Mesothelial cell of epicardium (in vitro differentiated cells): ENCODE measurements at places on chromosomes 11 and 22.

GRCh38 chr11:119421351-119421750 is 1.6 kb downstream of the THY1 start:
- H3K4me3 ChIP-seq: peak overlapping the region; percentile 91
- H3K4me1 ChIP-seq: peaks cover 60% of the 10 kb centered on the region
- peaks cover 12% of the 10 kb centered on the region for H3K27me3 ChIP-seq
- peak overlapping the region; percentile 86 for H3K27ac ChIP-seq
- DNase-seq: no peak

DNA sequence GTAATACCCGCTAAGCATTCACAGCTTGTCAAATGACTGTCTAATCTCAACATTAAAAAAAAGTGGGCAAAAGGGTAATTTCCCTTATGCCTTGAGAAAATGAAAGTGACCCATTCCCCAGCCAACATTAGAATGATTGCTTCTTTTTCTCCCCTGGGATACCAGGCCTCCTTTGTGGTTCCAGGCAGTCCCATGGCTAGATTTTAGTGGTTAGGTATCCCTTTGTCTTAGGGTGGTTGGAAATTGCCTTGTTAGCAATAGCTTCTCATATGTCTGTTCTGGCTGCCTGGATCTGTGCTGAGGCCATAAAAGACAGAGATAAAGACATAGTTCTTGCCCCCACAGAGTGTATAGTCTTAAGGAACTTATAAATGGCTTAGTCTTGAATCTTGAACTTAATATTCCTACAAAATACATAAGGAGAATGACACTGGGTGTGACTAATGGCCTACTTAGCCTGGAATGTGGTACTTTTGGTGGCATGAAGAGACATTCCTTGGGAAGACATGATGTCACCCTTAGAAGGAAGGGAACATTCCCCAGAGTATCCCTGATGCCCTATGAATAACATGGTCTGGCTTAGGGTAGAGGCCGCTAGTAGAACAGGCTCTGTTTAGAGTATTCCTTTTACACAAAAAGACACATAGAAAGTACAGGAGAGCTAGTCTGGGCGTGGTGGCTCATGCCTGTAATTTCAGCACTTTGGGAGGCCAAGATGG is 90.3 kb downstream of the ZBTB16 start:
- no peak overlapping the region for H3K27ac ChIP-seq
- peaks cover 95% of the 10 kb centered on the region for H3K27me3 ChIP-seq
- H3K36me3 ChIP-seq: no peaks in the 10 kb centered on the region
- H3K4me3 ChIP-seq: no peak overlapping the region

GRCh38 chr11:113332023-113332422 is 17.6 kb downstream of the TTC12 start:
- H3K4me1 ChIP-seq: peaks cover 37% of the 10 kb centered on the region
- no peaks in the 10 kb centered on the region for H3K27me3 ChIP-seq
- peak overlapping the region; percentile 76 for H3K27ac ChIP-seq

DNA sequence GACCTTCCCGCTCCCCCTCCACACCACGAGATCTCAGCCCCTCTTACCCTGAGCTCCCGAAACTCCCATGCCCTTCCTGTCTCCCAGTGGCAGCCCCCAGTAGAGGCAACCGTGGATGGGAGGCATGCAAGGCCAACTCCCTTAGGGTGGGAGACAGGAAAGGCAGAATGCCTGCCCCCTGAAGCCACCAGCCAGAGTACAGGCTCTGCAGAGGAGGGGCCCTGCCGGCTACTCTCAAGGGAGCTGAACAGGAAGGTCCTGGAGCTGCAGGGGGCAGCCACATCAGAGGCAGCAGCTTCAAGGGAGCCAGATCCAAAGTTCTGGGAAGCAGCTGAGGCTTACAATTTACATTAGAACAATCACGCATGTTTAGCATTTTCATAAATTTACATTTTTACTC is 38.3 kb downstream of the PDE2A start:
- H3K4me1 ChIP-seq: no peaks in the 10 kb centered on the region
- H3K27me3 ChIP-seq: peaks cover 32% of the 10 kb centered on the region
- H3K27ac ChIP-seq: no peak overlapping the region
- no peak for DNase-seq
- H3K36me3 ChIP-seq: no peaks in the 10 kb centered on the region

GRCh38 chr11:33703234-33703633 is 2.6 kb upstream of the C11orf91 start:
- H3K27me3 ChIP-seq: peaks cover 6% of the 10 kb centered on the region
- peaks cover 20% of the 10 kb centered on the region for H3K4me1 ChIP-seq
- H3K27ac ChIP-seq: no peak overlapping the region
- H3K4me3 ChIP-seq: no peak overlapping the region
- DNase-seq: no peak
- no peaks in the 10 kb centered on the region for H3K36me3 ChIP-seq

- peaks cover 12% of the 10 kb centered on the region for H3K4me1 ChIP-seq
- H3K36me3 ChIP-seq: no peaks in the 10 kb centered on the region
- no peaks in the 10 kb centered on the region for H3K27me3 ChIP-seq
- no peak for DNase-seq
These were observed 533.6 kb upstream of the CADM1 start for GRCh38 chr11:116037861-116038260.

DNA sequence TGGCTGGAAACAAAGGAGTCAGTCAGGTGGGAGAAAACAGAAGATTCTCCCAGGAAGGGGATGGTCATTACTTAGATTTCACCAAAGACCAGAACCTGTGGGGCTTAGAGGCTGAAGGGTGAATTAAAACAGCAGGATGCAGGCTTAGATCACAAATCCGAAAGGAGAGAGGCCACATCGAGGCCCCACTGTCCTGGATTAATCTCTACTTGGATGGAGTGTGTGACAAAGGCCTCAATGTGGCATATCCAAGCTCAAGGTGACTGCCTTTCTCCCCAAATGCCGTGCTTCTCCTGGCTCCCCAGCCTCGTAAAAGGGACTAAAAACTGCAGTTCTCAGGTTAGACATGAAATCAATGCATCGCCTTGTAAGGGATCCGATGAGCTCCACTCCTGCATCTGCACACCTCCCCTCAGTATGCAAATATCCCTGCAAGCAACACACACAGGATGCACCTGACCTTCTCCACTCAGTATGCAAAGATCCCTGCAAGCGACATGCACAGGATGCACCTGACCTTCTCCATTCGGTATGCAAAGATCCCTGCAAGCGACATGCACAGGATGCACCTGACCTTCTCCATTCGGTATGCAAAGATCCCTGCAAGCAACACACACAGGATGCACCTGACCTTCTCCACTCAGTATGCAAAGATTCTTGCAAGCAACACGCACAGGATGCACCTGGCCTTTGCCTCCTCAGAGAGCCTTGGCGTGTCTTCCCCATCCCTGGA is 447.4 kb downstream of the BRD1 start:
- no peaks in the 10 kb centered on the region for H3K36me3 ChIP-seq
- no peaks in the 10 kb centered on the region for H3K4me1 ChIP-seq
- H3K27me3 ChIP-seq: peaks cover 45% of the 10 kb centered on the region
- no peak overlapping the region for H3K4me3 ChIP-seq

DNA sequence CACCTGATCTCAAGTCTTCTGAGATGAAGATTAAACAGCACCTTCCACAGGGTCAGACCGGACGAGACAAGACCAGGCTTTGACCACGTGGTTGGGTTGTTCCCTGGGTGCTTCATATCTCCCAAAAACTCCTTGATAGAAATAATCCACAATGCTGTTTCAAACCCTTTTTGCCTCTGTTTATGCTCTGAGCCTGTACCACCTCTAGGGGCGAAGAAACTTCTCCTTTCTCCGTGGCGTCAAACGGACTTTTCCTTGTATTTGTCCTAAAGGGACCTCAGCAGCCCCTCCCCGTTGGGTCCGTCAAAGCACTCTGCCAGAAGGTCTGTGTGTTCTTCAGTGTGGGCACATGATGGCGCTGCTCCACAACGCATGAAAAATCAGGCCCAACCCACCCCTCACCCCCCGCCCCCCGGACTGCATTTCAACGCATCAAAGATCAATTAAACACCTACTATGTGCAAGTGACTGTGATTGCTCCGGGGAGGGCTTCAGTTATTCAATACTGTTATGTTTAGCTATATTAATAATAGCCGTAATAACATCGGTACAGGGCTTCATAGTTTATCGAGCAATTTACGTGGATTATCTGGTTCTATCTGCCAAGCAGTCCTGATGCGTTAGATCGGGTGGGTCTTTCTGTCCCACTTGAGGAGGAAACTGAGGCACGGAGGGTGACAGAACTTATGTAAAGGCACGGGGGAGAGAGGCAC is 17.3 kb upstream of the EIF3D start:
- H3K27me3 ChIP-seq: peaks cover 28% of the 10 kb centered on the region
- no peaks in the 10 kb centered on the region for H3K36me3 ChIP-seq
- peak; percentile 36 for DNase-seq
- H3K4me1 ChIP-seq: peaks cover 10% of the 10 kb centered on the region
- no peak overlapping the region for H3K4me3 ChIP-seq
- H3K27ac ChIP-seq: no peak overlapping the region

DNA sequence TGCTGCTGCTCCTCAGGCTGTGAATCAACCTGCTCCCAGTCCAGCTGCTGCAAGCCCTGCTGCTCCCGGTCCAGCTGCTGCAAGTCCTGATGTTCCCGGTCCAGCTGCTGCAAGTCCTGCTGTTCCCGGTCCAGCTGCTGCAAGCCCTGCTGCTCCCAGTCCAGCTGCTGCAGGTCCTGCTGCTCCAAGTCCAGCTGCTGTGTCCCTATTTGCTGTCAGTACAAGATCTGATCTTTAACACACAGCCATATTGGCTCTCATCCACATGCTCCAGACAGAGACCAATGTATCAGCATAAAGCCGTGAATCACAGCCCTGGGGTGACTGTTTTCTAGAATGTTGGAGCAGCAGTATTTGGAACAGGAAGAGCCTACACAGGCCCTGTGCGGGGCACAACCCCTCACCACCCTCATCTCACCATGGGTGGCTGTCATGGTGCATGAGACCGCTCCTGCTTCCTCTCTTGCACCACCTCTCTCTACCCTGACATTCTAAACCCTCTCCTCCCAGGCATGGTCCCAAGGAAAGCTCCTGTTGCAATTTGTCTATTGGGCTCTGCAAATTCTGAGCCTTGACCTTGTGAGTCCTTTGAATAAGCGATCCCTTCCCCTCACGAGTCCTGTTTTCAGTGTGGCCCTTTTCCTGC is 3.5 kb downstream of the KRTAP5-10 start:
- no peak overlapping the region for H3K4me3 ChIP-seq
- peaks cover 29% of the 10 kb centered on the region for H3K4me1 ChIP-seq
- peaks cover 14% of the 10 kb centered on the region for H3K27me3 ChIP-seq
- H3K36me3 ChIP-seq: no peaks in the 10 kb centered on the region

DNA sequence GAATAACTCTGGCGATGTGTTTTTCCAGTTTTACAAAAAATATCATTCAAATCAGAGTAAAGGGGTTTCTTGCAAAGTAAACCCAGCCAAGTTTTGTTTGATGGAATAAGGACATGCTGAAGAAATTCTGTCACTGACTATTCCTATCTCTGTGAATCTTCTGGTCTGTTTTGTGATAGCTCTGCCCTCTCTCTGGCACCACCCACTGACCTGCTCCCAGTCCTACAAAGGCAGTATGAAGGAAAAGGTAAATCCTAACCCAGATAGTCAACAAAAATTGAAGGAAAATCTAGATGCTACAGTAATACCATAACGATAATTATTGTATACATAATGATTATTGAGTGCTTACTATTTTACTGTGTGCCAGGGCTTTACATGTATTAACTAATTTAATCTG is 76.3 kb upstream of the TP53AIP1 start:
- peaks cover 3% of the 10 kb centered on the region for H3K36me3 ChIP-seq
- H3K27ac ChIP-seq: no peak overlapping the region
- DNase-seq: no peak
- peaks cover 14% of the 10 kb centered on the region for H3K4me1 ChIP-seq
- H3K4me3 ChIP-seq: no peak overlapping the region

DNA sequence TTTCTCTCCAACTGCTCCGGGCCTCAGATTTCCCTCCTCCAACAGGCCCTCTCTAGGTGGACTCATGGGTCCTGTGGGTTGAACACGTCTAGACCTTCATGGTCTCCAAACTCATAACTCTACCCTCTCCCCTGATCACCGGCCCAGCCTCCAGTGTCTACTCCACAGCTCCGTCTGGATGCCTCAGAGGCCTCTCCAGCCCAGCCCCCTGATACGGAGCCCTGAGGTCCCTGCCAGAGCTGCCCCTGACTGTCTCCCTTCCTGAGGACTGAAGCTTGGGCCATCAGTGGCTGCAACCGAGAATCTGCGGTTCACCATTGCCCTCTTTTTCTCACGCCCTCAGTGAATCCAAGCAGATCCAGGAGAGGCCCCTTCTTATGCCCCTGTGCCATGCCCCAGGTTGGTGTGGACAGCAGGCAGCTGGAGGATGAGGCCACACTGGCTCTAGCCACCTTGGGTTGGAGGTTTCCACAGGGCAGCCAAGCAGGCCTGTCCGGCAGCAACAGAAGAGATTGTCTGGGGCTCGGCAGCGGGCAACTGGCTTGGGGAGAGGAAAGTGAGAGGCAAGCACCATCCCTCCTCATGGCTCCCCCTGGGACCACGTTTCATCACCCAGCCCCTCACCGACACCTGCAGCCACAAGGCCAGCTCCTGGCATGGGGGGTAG is 104.6 kb upstream of the FGF3 start:
- no peaks in the 10 kb centered on the region for H3K36me3 ChIP-seq
- H3K4me1 ChIP-seq: peaks cover 22% of the 10 kb centered on the region
- DNase-seq: no peak
- no peak overlapping the region for H3K4me3 ChIP-seq
- H3K27ac ChIP-seq: no peak overlapping the region
- H3K27me3 ChIP-seq: peaks cover 43% of the 10 kb centered on the region

- no peak overlapping the region for H3K27ac ChIP-seq
- H3K4me3 ChIP-seq: no peak overlapping the region
- H3K4me1 ChIP-seq: peaks cover 25% of the 10 kb centered on the region
- H3K36me3 ChIP-seq: peaks cover 4% of the 10 kb centered on the region
- DNase-seq: no peak
These were observed 73.4 kb upstream of the PARVG start for GRCh38 chr22:44107340-44107739.

- H3K27me3 ChIP-seq: peaks cover 15% of the 10 kb centered on the region
- H3K4me3 ChIP-seq: no peak overlapping the region
- no peak overlapping the region for H3K27ac ChIP-seq
These were observed 313.9 kb upstream of the B3GAT1 start for GRCh38 chr11:134725716-134726639.

- H3K4me3 ChIP-seq: no peak overlapping the region
- no peaks in the 10 kb centered on the region for H3K27me3 ChIP-seq
- H3K36me3 ChIP-seq: no peaks in the 10 kb centered on the region
- no peak for DNase-seq
These were observed 23.3 kb downstream of the SCUBE1 start for GRCh38 chr22:43319661-43320486.

DNA sequence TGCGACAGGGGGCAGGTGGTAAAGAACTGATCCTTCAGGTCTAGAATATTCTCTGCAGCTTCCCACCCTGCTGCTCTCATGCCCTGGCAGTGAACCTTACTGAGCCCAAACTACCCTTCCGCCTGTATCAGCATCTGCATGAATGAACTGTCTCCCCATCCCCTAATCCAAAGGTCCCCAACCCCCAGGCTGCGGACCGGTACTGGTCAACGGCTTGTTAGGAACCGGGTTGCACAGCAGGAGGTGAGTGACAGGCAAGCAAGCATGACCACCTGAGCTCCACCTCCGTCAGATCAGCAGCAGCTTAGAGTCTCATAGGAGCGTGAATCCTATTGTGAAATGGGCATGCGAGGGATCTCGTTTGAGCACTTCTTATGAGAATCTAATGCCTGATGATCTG is 58.2 kb upstream of the LMO1 start:
- no peak overlapping the region for H3K27ac ChIP-seq
- H3K27me3 ChIP-seq: peaks cover 38% of the 10 kb centered on the region
- no peak for DNase-seq
- no peaks in the 10 kb centered on the region for H3K36me3 ChIP-seq

GRCh38 chr11:110711448-110711775 is 825 bp downstream of the ARHGAP20 start:
- DNase-seq: no peak
- no peak overlapping the region for H3K27ac ChIP-seq
- peaks cover 4% of the 10 kb centered on the region for H3K36me3 ChIP-seq
- H3K4me3 ChIP-seq: peak overlapping the region; percentile 80
- H3K4me1 ChIP-seq: peaks cover 39% of the 10 kb centered on the region
